ENCODE measurements at places on chromosomes 7 and 10.

GRCh38 chr10:59700709-59701108 is 8.9 kb downstream of the SLC16A9 start:
- DNase-seq: no peak

GRCh38 chr10:119306514-119306951 is 99.2 kb downstream of the GRK5 start:
- peak; percentile 53 for DNase-seq

DNA sequence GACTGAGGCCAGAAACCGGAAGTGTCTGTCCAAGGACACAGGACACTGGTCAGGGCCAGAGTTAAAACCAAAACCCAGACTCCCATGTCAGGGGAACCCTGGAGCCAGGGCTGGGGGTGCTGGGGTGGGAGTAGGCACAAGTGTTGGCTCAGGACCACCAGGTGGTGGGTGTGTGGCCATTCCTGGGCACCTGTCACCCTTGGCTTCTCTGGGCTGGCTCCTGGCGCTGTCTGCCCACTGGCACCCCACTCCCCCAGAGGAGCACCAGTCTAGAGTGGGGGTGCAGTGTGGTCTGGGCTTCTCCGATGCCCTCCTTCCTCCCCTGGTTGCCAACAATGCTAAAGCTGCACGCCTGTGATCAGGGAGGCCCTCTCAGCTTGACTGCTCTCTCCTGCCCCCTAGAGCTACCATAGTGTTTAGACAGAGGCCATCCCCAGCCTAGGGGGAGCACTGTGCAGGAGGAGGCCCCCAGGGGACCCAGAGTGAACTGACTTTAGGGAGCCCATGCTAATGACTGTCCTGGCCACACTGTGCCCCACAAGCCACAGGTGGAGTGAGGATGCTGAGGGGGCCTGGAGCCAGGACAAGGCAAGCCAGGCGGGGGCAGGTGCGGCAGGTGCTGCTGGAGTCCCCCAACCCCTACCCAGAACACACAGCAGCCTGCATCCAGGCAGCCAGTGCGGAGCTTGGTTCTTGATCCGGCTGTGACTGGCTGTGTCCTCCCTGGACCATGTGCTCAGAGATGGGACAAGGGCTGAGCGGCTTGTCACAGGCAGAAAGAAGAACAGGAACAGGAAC is 11.0 kb downstream of the RASGEF1A start:
- DNase-seq: no peak

GRCh38 chr7:7417851-7418250 is 117.8 kb downstream of the COL28A1 start:
- DNase-seq: no peak

DNA sequence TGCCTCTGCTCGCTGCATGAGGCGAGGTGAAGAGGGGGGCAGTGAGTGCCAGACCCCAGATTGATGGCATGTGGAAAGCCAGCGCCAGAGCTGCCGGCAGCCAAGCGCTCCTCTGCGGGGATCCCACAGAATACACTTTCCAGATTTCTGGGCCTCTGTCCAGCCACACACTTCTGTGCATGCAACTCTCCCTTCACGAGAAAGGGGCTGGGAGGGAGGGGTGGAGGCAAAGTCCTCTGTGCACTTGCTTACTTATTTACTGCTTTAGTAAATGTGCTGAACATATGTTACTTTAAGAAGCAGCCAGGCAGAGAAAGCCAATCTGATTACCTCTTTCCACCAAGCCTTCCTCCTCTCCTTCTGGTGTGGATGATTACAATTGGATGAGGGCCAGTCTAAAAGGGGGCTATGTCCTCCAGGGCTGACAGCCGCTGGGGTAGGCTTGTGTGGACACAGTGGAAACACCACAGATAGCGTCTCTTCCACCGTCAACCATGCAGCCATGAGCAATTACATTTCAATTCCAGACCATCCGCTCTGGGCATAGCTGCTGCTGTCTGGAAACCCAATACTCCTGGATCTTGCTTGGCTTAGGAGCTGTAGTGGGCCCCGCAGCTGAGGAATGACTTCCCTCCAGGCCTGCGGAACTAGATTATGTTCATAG is 322.8 kb upstream of the ANKRD30A start:
- DNase-seq: peak; percentile 25
